ENCODE measurements at places on chromosomes 2 and 18.

DNA sequence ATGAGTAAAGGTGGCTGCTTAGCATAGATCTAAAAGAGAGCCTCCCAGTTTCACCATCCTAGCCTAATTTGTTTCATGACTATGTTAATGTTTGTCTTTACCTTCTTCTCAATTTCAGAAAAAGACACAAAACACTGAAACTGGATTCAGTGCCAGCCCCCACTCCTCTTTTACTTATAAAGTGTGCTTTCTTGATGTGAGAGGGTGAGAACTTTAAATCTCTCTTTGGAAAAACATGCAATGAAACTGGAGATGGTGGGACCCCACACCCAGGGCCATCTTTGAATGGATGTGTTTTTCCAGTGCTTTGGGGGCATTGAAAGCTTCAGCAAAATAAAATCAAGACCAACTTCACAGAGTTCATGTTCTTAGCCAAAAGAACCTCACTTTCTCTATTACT, 185.9 kb downstream of the CYRIA start:
- no peak for DNase-seq

GRCh38 chr2:64453770-64454385, at the start of gene LGALSL:
Gene LGALSL, plus strand, starts transcription at chr2:64454162. Its CDS starts 384 bp downstream, at chr2:64454546.
- peak; percentile 90 for DNase-seq

DNA sequence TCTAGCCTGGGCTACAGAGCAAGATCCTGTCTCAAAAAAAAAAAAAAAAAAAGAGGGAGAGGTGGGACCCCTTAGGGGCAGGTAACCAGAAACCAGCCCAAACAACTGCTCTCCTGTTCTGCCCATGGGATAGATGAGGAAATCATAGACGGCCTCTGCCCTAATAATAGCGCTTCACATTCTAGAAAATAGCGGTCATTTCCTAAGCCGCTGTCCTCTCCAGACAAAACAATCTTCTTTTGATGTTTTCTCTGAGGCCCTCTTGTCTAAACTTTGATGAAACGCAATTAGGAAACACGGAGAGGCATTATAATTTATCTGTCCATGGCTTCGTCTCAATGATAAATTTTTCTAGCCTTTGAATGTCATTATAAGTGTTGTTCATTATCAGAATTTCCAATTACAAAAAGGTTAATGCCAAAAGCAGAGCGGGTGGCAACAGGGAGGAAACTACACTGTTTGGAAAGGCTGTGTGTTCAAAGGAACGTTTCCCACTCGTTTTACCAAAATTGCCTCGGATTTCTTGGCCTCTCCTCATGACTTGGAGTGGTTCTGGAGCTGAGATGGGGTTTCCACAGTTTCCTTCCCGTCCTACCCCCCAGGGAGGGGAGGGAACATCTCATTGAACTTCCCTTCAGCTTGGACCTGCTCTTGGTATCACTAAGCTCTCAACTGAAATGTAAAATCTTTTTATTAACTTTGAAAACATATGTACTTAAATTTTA, 151.6 kb upstream of the ZNF236 start:
- DNase-seq, result no peak

DNA sequence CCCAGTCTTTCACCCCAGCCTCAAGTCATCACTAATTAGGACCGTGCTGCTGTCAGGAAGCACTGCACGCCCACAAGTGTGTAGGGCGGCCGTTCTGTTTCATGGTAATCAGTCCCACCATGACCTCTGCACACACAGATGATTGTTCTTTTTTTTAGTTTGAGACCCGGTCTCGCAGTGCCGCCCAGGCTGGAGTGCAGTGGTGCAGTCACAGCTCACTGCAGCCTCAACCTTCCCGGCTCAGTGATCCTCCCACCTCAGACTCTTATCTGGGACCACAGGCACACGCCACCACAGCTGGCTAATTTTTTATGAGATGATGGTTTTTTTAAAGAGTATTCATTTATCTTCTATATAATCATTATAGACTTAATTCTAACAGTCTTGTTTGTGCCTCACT, 1.8 kb upstream of the IAH1 start:
- no peak for DNase-seq

GRCh38 chr18:60146220-60146960, 226.2 kb downstream of the MC4R start:
- no peak for DNase-seq

DNA sequence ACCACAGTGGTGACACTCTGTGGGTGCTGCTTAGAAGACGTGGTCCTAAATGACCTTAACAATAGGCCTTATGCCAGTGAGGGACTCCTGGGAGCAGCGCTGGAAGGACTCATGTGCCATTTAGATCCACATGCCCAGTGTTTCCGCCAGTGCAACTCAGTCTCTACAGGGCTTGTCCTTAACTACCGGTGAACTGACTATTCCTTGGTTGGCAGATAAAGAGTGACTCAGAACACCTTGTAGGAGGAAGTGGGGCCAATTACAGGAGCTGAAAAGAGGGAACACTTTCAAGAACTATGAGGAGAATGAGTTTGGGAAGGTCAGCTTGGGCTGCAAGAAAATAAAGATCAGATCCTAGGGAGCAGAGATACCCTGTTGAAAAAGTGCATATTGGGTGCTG, 1.8 kb upstream of the CDK5R2 start:
- no peak for DNase-seq

DNA sequence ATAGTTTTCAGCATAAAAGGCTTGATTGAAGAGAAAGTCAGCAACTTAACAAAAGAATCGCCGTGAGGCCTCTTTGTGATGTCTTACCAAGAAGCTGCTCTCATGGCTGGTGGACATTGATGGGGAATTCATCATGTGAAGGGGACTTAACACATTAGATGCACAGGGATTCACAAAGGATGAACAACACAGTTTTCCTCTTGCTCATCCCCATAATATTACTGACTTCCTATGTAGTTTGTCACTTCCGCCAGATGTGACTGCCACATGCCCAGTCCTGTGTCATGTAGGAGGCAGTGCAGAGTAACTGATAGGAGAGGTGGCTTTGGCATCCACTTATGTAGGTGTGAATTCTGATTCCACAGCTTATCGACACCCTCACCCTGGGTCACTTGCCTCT, 232.6 kb upstream of the LYPD1 start:
- no peak for DNase-seq

DNA sequence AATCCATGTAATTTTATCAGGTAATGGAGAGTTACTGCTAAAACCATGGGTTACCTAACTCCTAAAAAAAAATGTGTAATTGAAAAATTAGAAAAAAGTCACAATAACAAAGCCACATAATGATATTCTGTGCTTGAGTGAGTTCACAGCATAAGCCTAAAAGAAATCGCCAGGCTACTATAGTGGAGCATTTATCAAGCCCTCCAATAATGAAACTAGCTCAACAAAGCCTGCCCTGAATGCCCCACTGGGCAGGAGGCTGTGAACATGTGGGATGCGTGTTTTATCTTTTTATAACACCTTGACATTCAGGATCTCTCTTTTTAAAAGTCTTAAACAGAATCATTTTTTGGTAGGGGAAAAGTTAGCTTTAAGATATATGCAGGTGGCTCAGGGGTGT, 86.3 kb downstream of the KCTD18 start:
- no peak for DNase-seq

DNA sequence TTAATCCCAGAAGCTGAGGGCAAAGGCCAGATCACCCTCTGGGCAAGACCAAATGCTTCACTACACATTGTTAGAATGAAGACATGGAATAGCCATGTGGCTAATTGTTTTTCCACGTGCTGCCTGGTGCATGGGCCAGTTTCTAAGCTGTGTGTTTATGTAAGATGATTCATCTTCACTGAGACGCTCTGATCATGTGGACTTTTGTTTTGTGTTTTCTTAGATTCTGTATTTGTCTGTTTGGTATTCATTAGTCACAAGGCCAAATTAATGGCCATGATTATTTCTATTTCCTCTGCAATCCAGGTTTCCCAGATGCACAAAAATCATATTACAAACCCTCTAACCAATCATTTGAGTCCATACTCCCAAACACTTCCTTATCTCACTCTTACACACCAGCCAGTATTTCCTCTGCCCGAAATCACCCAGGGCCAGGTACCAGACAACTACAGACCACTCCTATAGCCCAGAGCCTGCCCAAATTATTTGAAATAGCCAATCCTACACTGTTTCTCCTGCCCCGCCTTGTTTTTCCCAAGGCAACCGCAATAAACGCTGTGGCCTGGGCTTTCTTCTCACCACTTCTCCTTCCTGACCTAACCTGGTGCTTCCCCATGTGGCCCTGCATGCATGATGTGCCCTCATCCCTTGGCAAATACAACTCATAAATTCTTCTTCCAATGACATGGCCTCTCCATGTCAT, 94.2 kb upstream of the SP3 start:
- DNase-seq, result no peak

- DNase-seq, result no peak
Measured at GRCh38 chr2:237567276-237568029, 1.1 kb downstream of the PRLH start.
